ENCODE measurements at places on chromosomes 1 and 21.

DNA sequence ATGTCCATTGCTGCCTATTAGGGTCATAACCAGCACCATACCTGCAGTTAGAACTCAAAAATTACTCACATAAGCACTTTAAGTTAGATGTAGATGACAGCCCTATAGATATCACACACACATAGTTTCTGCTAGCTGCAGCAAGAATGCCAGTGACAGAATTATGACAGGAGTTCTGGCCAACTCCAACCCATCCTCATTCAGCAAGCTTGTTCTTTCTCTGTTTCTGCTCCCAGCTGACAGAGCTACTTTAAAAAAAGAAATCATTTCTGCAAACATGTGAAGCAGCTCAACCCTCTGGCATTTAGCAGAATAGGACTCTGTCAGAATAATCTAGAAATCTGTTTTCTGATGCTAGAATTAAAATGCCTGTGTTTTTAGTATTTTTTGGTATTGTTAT is 23.8 kb upstream of the OTUD7B start:
- no peak for DNase-seq

DNA sequence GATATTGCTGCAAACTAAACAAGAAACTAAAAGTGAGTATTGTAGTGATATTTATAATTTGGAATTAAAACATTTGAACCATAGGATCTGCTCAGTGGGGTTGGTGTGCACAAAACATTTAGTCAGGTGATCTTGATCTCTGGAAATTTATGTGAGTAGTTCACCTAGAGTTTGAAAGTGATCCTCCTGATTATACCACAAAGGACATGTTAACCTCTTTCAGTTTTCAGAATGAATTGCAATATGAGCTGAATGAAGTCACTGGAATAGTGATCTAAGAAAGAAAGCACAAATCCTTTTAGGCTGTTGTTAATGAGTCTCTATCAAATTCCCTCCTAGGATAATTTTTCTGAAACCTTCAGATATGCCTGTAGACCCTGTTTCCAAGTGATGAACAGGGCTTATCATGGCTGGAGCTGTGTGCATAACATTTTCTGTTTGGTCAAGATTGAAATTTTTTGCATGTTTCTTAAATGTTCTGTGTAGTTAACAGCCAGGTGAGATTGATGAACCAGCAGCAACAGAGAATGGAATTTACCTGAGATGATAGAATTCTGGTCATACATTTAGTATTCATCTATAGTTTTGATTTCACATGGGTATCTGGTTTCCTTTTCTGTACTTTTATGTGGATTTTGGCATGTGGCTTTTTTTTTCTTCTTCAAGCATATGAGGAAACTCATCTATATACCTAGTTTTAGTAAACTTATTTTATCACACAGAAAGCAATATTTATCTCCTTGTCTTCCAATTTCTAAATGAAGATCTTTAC is 25.5 kb downstream of the CDC14A start:
- DNase-seq: no peak

GRCh38 chr21:17422931-17423330 is 89.9 kb upstream of the CXADR start:
- no peak for DNase-seq

GRCh38 chr1:9821710-9822109 is 2.1 kb downstream of the CLSTN1 start:
- DNase-seq: no peak

GRCh38 chr21:26912466-26912865 is 54.4 kb downstream of the ADAMTS5 start:
- no peak for DNase-seq

DNA sequence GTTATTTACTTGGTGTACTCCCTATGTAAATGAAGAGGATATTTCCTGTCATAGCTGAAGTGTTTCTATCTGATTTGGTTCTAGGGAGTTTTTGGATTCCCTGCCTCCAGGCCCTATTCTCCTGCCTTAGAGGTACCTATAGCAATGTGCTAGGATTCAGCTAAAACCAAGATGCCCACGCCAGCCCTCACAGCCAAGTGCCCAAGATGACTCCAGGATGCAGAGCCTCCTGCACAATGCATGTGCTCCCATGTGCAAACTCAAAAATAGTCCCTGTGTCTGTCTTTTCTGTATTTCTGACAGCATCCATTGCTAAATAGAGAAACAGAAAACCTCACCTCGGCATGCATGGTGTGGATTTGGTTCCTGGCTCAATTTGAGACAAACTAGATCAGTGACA is 887 bp upstream of the TARBP1 start:
- DNase-seq: no peak

GRCh38 chr1:117564227-117565075 is 41.4 kb upstream of the TENT5C start:
- no peak for DNase-seq

- DNase-seq: no peak
Observed at GRCh38 chr1:84135341-84135740, 8.7 kb upstream of the PRKACB start.

GRCh38 chr1:185559684-185560331 is 174.4 kb upstream of the HMCN1 start:
- DNase-seq: peak; percentile 10

DNA sequence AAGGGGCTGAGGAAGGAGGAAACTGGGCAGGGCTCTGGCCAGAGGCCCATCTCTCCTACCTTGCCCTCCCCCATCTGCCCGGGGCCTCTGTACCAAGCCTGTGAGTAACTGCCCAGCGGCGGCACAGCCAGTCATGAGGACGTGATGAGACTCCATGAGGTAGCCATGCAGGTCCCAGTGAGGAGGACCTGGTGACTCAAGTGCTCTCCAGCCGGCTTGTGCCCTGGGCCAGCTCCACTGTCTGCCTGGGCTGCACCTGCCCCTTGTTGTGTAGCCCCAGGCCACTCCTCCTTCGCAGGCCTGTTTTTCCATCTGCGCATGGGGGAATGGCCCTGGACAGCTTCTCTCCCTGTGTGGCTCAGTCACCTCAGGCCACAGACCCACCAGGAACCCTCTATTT is 42.0 kb upstream of the PADI1 start:
- DNase-seq: no peak

DNA sequence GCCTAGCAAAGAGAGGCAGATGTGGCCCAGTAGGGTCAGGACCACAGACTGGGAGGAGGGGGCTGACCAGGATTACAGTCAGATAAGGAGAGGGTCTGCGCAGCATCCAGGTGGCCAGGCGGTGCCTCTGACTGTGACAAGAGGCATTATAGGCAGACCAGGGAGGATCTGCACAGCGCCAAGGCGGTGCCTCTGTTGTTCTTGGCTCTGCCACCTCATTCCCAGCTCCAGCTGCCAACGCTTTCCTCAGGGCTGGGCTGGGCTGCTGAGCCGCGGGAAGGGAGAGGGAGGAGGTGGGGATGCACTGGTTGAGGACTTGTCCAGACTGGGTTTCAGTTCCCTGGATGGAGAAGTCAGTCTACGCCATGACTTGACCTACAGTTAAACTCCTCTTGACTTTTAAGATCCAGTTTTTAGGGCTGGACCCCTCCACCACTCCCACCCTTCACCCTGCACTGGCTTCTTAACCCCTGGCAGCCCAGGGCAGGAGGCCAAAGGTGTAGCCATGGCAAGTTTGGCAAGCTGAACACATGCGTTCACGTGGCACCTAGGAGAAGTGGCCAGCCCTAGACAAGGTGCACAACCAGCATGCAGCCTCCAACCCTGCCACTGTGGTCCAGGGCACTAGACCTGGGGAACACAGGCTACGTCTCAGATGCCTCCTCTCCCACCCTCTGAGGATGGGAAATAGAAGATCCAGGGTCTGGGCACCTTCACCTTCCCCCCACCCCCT is 4.5 kb upstream of the CRABP2 start:
- DNase-seq: no peak

DNA sequence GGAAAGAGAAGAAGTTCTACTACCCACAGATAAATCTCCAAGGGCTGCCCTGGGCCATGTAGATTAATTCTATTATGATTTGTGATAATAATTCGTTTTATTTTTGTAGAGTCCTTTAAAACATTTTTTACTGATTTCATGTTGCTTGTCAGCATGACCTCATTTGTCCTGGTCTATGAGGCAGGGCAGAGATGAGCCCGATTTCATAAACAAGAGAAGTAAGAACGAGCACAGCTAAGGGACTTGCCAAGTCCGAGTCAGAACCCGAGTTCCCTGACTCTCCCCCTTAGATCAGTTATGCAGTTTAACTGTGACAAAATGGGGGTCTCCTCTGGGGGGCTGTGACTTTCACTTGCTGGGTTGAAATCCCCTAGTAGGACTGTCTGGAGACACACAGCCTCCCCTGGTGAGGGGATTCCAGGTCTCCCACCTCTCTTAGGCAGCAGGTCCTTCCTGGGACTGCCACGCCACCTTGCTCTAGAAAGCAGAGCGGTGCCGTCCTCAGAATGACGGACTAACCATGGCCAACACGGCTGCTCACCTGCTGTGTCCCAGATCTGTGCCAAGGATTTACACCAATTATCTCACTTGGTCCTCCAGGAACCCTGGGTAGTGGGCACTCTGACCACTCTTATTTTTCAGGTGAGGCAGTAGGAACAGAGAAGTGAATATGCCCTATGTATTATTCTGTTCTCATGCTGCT is 31.0 kb upstream of the SOX13 start:
- no peak for DNase-seq

- DNase-seq: no peak
Observed at GRCh38 chr1:20494609-20495311, 8.8 kb upstream of the CAMK2N1 start.

GRCh38 chr1:218164930-218165700 is 120.0 kb upstream of the RRP15 start:
- no peak for DNase-seq

GRCh38 chr1:7912743-7913557 is 27.7 kb downstream of the TNFRSF9 start:
- DNase-seq: no peak

- DNase-seq: no peak
Observed at GRCh38 chr1:245211035-245211749, 56.4 kb downstream of the KIF26B start.

GRCh38 chr1:75745276-75745675 is 20.8 kb downstream of the ACADM start:
- no peak for DNase-seq

DNA sequence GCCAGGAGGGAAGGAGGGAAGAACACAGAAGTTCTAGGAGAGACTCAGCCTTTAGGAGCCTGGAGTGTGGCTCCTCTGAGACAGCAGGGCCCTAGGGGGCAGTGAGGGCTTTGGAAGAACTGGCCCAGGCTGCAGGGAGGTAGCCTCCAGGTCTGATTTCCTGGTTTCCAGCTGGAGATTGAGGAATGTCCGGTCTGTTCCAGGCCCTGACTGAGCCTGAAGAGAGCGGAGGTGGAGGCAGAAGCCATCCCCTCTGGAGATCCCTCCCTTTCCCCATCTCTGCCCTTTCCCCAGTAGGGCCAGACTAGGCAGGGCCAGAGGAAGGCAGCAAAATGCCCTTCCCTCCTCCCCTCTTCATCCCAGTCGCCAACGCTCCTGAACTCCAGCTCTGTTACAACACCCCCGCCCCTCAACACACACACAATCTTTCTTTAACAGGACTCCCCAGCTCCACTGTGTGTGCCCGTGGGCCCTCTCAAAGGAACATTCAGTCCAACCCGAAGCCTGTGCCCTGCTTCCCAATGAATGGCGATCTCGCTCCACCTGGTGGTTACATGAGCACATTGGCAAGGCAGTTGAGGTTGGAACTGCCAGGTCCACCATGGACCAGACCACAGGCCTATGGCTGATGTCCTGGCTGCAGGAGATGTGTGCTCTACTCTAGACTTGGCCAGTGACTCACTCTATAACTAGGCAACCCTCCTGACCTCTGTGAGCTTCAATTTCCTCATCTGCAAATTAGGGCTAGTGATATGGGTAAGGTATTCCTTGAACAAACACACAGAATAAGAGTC is 32.0 kb downstream of the MAP7D1 start:
- peak; percentile 85 for DNase-seq

GRCh38 chr21:39518847-39519210 is 67.1 kb downstream of the SH3BGR start:
- no peak for DNase-seq

GRCh38 chr21:17231124-17231523 is 281.7 kb upstream of the CXADR start:
- no peak for DNase-seq

GRCh38 chr1:98688110-98688739 is 26.7 kb downstream of the SNX7 start:
- no peak for DNase-seq

DNA sequence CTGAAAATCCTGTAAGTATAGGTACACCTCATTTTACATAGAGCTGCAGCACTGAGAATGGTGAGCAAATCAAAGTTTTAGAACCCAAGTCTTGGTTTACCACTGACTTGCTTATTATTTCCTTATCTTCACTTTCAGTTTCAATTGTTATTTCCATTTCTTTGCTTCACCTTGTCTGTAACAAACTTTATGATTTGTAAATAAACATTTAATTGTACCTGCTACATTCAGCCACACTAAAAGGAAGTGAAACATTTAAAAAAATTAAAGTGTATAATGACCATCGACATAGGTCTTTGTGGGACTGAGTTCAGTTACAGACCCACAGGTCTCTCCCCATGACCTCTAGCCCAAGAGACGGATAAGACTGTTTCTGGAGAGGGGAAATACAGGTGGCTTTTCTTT is 34.4 kb downstream of the LGR6 start:
- DNase-seq: no peak

DNA sequence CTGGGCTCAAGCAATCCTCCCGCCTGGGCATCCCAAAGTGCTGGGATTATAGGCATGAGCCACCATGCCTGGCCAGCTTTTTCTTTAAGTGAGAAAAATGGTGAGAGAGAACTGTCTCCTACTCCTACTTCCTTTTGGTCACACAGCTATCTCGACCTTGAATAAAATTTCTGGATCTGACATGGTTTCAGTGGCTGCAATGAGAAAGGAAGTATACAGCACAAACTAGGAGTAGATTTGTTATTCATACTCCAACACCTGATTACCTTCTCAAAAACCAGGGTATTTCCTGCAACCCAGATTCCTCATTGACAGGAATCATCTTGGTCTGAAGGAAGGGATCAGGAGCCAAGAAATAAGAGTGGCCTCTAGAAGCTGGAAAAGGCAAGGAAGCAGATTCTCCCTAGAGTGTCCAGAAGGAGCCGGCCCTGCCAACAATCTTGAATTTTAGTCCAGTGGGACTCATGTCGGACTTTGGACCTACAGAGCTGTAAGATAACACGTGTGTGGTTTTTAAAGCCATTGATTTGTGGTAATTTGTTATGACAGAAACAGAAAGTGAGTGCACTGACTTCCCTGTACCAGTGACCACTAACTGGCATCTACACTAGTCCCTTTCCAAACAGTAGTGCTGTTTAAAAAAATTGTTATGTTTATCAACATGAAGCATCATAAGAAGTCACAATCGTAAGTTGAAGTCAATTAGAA is 516.6 kb downstream of the SMYD3 start:
- no peak for DNase-seq

GRCh38 chr1:180040034-180040433 is 85.4 kb downstream of the CEP350 start:
- DNase-seq: no peak

GRCh38 chr1:11704691-11705475 is 13.4 kb downstream of the DRAXIN start:
- DNase-seq: no peak

GRCh38 chr1:113136476-113136875 is 63.5 kb downstream of the LRIG2 start:
- DNase-seq: no peak
